ENCODE measurements at places on chromosomes 6 and 20.
A peak's percentile ranks its signal among the peaks of the same experiment; 100 is the strongest.

GRCh38 chr20:1534526-1534925, 23.0 kb downstream of the SIRPD start:
- no peak for DNase-seq

- DNase-seq, result no peak
Measured at GRCh38 chr20:59992526-59993084, 34.4 kb downstream of the CDH26 start.

- DNase-seq, result no peak
Measured at GRCh38 chr20:45752746-45753145, 30.6 kb downstream of the SPINT4 start.

GRCh38 chr20:24755411-24755922, 193.6 kb upstream of the CST7 start:
- no peak for DNase-seq

- no peak for DNase-seq
Measured at GRCh38 chr6:18342223-18342622, 44.9 kb upstream of the RNF144B start.

DNA sequence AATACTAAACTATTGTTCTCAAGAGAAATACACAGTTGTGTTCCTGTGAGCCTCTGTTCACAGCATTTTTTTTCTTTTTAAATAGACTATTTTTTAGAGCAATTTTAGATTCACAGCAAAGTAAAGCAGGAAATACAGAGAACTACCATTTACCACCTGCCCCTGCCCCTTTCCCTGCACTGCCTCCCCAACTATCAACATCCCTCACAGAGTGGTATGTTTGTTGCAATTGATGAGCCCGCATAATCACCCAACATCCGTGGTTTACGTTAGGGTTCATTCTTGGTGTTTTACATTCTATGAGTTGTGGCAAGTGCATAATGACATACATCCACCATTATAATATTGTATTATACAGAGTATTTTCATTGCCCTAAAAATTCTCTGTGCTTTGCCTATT, 71.6 kb upstream of the TNFAIP3 start:
- no peak for DNase-seq

DNA sequence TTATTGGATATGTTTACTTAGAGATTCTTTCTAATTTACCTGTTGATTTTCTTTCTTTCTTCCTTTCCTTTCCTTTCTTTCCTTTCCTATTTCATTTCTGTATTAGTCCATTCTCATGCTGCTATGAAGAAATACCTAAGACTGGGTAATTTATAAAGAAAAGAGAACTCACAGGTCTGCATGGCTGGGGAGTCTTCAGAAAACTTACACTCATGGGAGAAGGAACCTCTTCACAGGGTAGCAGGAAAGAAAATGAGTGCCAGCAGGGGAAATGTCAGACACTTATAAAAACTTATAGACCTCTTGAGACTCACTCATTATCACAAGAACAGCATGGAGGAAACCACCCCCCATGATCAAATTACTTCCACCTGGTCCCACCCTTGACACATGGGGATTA, 40.8 kb downstream of the HDAC2 start:
- DNase-seq, result no peak

GRCh38 chr6:5778317-5778857, 228.3 kb downstream of the NRN1 start:
- DNase-seq, result no peak

GRCh38 chr20:52410182-52410647, 218.6 kb upstream of the ZFP64 start:
- DNase-seq, result peak; percentile 2

- DNase-seq, result no peak
Measured at GRCh38 chr6:5967594-5967993, 39.1 kb downstream of the NRN1 start.

GRCh38 chr6:97726378-97726777, 443.4 kb upstream of the MMS22L start:
- no peak for DNase-seq

DNA sequence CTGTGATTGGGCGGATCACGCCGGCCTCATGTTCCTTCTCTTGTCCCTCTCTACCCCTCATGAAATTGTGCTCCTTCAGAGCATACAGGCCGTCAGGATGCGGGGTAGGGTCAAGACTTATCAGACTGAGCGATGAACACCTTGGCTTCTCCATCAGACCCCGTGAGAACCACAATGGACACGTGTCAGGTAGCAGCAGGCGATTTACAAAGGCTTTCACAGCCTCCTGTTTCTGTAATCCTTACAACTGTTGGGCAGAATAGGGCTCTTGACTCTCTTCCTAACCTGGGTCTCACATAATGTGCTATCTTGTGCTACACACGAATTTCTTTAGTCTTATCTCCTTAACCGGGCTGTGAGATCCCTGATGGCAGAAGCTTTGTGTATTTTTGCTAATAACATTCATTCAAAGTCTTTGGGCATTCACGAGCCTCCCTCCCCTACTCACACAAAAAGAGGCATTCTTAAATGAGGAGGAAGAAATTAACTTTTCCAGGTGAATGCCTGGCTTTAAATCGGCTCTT, 122.9 kb upstream of the SLC22A23 start:
- no peak for DNase-seq

GRCh38 chr6:42509765-42510164, 54.1 kb upstream of the UBR2 start:
- no peak for DNase-seq

DNA sequence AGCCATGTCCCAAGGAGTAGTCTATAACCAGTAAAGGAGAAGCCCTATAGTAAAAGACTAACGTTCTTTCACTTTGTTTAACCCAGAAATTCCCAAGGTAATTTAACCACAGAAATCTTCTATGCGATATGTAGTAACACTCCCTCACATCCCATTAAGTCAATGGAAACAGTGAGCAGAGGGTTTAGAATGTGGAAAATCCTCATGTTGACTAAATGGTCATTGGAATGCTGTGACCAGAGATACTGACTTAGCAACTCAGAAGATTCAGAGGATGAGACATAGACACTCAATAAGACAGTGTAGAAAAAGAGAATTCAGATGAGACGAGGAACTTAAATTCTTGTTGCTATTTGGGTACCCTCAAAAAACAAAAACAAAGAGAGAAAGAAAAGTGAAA, 562.2 kb upstream of the NOX3 start:
- DNase-seq, result no peak

DNA sequence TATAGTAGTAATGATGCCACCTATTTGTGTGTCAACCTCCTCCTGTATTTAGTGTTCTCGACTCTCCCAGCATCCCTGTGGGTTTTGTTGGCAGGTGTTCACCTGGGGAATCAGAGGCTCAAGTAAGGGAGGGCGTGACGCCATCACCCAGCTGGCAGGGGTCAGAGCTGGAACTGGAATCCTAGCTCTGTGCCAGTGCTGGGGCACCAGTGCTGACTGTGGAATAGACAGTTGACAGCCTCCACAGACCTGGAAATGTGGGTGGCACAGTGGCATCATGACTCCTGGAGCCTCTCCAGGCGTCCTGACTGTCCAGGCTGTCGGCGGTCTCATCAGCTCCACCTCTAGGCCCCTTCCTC, 102.8 kb downstream of the SYCP2 start:
- DNase-seq, result no peak

GRCh38 chr6:31576897-31577578, 1.7 kb downstream of the TNF start:
- no peak for DNase-seq

- peak; percentile 9 for DNase-seq
Measured at GRCh38 chr6:25446830-25447569, 167.8 kb downstream of the CARMIL1 start.

GRCh38 chr6:20542927-20543602, 8.8 kb downstream of the CDKAL1 start:
- DNase-seq, result no peak

GRCh38 chr6:35454391-35455110, 2.4 kb downstream of the FANCE start:
- DNase-seq, result no peak

GRCh38 chr6:78966542-78966941, 99.2 kb downstream of the IRAK1BP1 start:
- no peak for DNase-seq

DNA sequence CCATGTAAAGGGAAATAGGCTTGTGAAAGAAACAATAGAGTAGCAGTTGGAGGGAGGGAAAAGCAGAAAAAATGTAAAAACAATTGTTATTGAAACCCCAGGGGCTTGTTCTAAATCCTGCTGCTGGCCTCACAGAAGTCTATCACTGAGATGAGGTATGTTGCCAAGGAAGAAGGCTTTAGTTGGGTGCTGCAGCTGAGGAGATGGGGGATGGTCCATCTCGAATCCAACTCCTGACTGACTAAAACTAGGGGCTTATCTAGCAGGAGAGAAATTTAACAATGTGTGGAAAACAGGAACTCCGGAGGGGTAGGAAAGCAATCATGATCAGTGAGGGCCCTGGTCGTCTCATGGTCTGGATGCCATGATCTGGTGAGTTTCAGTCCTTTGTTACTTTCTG, 225.0 kb upstream of the EXOC2 start:
- DNase-seq, result no peak

GRCh38 chr6:137904822-137905617, 38.0 kb downstream of the TNFAIP3 start:
- DNase-seq, result no peak

GRCh38 chr6:132817554-132818403, 3.4 kb downstream of the RPS12 start:
- DNase-seq, result no peak

- DNase-seq, result no peak
Measured at GRCh38 chr6:79586548-79586947, 44.6 kb upstream of the SH3BGRL2 start.

DNA sequence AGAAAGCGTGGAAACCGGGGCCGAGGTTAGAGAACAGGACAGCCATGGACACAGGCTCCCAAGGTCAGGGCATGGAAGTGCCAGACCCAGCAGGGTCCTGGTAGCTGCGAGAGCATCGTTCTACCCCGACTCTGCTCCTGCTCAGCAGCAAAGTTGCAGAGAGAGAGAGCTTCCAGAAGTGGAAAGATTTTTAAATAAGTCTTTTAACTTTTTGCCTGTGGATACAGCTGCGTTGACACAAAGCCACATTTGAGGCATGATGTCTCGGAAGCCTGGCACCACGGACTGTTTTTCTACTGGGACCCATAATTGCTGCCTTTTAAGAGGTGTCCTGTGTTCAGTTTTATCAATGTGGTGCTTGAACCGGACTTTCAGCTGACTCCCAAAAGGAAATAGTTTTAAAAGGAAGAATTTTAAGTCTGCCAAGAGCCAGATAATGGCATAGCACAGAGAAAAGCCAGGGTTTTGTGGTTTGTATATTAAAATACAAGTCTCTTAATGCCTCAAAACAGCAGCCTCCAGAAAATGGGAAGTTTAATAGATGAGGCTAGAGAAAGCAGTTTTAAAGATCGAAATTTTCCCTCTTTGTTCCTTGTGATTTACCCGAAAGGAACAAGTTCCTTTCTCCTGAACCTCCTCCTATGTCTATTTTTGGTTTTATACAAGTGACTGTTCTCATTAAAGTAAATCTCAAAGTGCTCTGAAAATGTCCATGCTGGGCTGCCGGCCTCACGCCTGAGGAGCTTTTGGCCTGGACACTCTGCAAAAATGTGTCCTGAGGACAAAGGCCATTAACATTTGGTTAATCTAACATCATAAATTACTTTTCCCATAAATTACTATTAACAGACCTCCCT, 91.5 kb downstream of the RIN2 start:
- peak; percentile 80 for DNase-seq

DNA sequence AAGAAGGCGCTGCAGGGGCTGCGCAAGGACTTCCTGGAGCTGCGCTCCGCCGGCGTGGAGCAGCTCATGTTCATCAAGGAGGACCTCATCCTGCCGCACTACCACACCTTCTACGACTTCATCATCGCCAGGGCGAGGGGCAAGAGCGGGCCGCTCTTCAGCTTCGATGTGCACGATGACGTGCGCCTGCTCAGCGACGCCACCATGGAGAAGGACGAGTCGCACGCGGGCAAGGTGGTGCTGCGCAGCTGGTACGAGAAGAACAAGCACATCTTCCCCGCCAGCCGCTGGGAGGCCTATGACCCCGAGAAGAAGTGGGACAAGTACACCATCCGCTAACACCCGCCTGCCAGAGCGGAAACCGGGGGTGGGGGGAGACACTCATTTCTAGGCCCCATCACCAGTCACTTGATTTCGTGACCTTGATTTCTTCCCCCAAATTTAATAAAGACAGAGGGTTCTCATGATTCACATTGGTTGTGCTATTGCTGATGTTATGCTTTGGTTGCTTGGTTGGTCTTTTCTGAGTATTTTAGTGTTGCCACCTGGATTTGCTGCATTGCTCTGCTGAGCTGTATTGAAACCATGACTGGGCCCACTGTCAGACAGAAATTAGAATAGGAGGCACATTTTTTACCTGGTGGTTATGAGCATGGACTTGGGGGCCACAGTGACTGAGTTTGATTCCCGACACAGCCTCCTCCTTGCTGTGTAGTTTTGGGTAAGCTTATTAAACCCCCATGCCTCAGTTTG, 1.5 kb downstream of the FAM50B start:
- DNase-seq, result no peak

- no peak for DNase-seq
Measured at GRCh38 chr6:52519618-52520017, 57.2 kb downstream of the TRAM2 start.

DNA sequence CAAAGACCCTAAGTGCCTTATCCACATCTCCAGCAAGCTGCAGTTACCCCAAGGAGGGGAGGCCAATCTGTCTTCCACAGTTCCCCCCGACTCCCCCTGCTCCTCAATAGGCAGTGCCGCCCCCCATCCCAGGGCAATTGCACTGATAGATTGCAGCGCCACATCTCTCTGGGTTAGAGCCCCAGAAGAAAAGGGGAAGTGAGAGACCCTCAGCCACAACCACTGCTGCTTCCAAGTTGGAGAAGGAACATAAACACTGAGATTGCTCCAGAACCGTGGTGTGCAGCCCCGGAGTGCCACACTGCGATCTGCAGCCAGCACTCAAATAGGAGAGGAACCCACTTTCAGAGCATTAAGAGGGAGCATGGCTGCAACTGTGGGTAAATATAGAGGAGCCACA, 101.5 kb downstream of the RWDD2A start:
- no peak for DNase-seq

- DNase-seq, result no peak
Measured at GRCh38 chr6:34562861-34563512, 6.9 kb upstream of the SPDEF start.

- no peak for DNase-seq
Measured at GRCh38 chr6:102798636-102799035, 1405.1 kb downstream of the GRIK2 start.

DNA sequence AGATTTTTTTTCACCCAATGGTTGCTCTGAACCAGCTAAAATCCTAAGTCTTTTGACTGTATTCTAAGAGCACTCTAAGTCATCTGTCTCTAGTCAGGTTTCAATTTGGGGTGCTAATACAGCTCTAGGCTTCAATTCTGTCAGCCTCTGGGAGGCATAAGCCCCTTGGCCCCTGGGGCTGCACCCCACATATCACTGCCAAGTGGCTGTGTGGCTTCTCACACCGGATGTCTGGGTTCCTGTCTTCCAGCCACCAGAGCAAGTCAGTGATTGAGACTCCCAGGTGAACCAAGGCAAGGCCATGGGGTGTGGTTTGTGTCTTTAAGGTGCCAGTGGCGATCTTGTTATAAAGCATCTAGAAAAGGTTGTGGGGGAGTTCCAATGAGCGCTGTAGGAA, 136.5 kb downstream of the TMEM242 start:
- no peak for DNase-seq
